ENCODE measurements at places on chromosomes 5 and 9.
A peak's percentile ranks its signal among the peaks of the same experiment; 100 is the strongest.

- peak; percentile 35 for DNase-seq
Measured at GRCh38 chr5:56812110-56812509, 3.2 kb upstream of the MAP3K1 start.

DNA sequence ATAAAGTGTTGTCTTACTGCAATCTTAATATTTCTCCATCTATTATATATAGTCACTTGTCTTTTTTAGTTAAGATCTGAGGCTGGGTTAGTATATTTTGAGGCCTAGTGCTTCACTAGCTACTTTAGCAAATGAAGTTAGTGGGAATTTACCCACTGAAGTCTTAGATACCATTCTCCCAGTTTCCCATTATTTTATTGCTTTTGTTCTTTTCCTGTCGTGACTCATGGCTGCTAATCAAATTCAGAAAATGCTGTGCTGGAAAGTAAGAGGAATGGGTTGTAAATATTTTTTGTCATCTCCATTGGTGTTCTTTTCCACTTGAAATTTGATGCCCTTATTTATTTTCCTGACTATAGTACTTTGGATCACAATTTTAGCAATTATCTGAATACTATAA lies 14.2 kb downstream of the TCERG1 start:
- DNase-seq = peak; percentile 71

- no peak for DNase-seq
Measured at GRCh38 chr9:8850914-8851313, 1051.3 kb upstream of the DMAC1 start.

DNA sequence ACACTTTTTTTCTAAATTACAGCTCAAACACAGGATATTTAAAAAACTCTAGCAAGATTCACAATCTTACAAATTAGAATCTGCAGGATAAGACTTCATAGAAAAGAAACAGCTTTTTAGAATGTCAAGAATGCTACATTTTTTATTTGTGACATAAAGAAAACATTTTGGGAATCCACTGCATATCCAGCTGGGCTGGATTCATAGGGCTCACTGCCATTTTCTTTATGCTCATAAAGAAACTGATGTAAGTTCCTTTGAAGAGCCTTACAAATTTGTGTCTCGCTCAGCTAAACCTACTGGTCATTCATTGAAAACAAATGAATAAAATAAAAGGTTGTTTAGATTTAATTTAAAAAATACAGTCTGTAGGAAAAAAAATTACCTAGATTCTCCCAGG lies 332.3 kb downstream of the TRPM3 start:
- peak; percentile 52 for DNase-seq

GRCh38 chr5:166369807-166370206 lies 1921.6 kb upstream of the WWC1 start:
- DNase-seq = no peak

DNA sequence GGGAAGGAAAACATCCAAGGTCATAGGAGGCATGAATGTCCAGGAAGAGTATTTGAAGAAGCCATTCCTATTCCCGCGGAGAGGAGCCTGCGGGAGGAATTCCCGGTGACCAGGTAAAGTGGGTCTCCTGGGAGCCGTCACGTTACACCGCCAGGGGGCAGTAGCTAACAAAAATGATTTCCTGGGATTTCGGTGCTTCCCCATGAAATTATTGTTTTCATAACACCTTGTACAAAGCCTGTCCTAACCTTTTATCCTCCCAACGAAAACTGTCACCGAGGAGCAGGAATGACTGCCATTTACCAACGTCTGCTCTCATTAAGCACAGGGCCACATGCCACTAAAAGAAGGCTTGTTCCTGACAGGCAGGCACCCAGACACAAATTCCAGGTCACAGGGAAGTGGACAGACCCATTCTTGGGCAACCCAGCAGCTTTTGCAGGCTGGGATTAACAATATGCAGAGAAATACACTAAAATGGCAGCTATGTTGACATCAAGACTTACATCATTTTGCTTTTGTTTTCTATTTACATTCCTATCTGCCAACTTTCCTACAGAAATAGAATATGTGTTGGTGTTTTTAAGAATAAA lies 41.2 kb upstream of the CTSL start:
- peak; percentile 47 for DNase-seq

DNA sequence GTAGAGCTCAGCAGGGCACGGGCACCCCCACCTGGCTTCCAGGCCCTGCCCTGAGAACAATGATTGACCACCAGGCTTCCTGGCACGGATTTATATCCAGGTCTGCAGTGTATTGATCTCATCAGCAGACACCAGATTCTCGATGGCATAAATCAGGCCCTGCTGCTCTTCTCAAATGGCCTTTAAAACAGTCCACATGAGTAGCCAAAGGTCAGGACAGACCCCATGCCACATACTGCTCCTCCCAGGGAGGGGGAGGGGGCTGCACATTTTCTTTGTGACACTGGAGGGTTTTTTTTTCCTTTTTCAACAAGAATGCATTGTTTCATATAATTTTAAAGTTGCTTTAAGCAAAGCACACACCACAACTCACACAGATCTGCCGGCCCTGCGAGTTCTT lies 85.4 kb downstream of the SEMA4D start:
- no peak for DNase-seq

Measured in EH (cell line).